Activated CD4-positive, alpha-beta T cell treated with anti-CD3 and anti-CD28 coated beads, Interleukin-2, amount 10 ng/mL, durations not matched to agents 24 days and 14 days (primary cell): ENCODE measurements at places on chromosomes 2 and 18. TPM values are rescaled to one million over a fixed set of nuclear protein-coding genes. Genes with fewer than 3 reads are reported as not detected.
A peak's percentile ranks its signal among the peaks of the same experiment; 100 is the strongest.

Gene CACNB4
- total RNA-seq, result 0.19 and 0.31 TPM in 2 replicates

Gene PSTPIP2
- 27.5 and 29.2 TPM in 2 replicates for total RNA-seq

GRCh38 chr2:110637093-110637492 lies 40.8 kb downstream of the BUB1 start:
- DNase-seq, result no peak

Gene LMAN2L
- total RNA-seq, result 6.5 and 7.3 TPM in 2 replicates

Gene KIAA2012
- not detected in 2 replicates for total RNA-seq

DNA sequence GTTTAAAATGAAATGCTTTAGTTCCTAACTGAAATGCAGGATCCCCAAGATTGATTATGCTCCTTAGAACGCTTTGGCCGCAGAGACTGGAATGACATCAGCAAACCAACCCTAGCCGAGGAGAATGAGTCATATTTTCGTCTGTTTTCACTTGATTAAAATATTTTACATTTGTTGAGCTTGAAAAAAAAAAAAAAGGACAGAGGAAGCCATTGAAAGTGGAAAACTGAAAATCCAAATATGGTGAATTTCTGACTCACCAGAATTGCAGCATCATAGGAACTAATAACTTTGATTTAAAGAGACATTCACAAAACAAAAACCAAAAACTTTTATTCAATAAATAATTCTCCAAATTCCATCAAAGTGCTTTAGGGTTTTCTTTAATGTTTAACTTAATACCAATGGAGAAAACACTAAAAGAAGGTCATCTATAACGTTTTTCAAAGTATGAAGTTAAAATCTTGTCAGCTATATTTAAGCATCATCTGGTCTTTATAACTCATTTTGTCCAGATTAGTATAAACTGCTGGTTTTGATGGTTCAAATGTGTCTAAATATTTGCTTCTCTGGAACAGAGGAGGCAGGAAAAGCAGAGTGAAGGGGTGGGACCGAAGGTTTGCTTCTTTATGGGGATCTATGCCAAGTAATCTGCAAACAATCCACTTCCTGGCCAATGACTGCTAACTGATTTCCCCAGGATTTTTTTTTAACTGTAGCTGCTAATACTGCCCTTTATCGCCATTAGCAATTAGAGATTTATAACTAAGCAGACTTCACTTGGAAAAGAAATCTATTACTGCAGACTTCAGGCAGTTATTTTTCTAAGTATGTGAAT lies 30.9 kb upstream of the COL5A2 start:
- no peak for DNase-seq

- DNase-seq, result peak; percentile 85
Measured at GRCh38 chr18:58321986-58322385, 278.0 kb downstream of the NEDD4L start.

Gene CRYBA2
- total RNA-seq, result not detected in 2 replicates

Gene L3MBTL4
- 0.26 and 0.28 TPM in 2 replicates for total RNA-seq

Gene CAPN14
- total RNA-seq, result 0.07 and 0.12 TPM in 2 replicates

Gene ZNF804A
- not detected in 2 replicates for total RNA-seq

Gene SERPINB11
- total RNA-seq, result not detected in 2 replicates

- no peak for DNase-seq
Measured at GRCh38 chr2:146844226-146844990, 1000.4 kb upstream of the ACVR2A start.

DNA sequence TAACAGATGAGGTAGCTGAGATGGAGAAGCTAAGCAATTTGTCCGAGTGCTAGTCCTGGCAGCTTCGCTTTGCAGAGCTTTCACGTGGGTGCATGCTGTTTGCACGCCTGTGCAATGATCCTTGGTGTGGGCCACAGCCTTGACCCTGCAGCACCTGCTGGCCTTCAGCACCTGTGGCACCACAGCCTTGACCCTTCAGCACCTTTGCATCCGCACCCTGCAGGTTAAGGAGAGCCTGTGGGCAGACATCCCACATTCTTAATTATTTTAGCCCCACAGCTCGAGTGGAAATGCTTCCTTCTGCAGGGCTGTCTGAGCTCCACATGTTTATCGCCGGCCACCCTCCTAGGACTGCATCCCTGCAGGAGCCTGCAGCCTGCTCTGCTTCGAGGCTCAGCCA lies 19.3 kb downstream of the NCK2 start:
- DNase-seq, result no peak
